ENCODE measurements at places on chromosomes 6 and 20.

- H3K36me3 ChIP-seq: no peaks in the 10 kb centered on the region
- H3K27ac ChIP-seq: no peak overlapping the region
- H3K4me3 ChIP-seq: no peak overlapping the region
- H3K27me3 ChIP-seq: no peaks in the 10 kb centered on the region
- no peaks in the 10 kb centered on the region for H3K4me1 ChIP-seq
Observed at GRCh38 chr20:33065785-33066184, 12.1 kb downstream of the BPIFB3 start.

DNA sequence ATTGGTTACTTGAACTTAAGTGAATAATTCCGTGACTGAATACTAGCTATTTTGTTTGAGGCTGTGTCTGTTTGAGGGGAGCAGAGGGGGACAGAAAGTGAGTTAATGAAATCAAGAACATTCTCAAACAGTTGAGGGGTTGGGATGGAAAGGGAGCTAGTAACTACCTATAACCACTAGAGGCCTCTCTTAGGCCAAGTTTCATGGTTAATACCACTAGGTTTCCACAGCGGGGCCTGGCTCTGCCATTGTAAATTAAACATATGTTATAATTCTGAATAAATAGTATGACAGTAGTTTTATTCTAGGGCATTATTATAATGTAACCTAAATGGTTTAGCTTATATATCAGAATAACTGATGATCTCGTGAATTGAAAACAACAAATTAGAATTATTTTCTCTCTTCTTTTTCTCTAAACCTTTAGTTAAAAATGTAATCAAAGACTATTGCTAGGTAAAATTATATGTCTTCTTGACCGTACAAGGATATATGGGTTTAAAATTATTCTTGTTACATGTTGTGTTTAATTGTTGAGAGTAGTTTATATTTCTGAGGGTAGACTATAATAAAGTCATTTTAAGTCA lies 108.1 kb downstream of the BCKDHB start:
- no peak overlapping the region for H3K27ac ChIP-seq
- no peaks in the 10 kb centered on the region for H3K27me3 ChIP-seq
- no peak overlapping the region for H3K4me3 ChIP-seq
- H3K4me1 ChIP-seq: no peaks in the 10 kb centered on the region

- no peak for DNase-seq
- H3K27ac ChIP-seq: no peak overlapping the region
- no peaks in the 10 kb centered on the region for H3K36me3 ChIP-seq
- H3K4me1 ChIP-seq: no peaks in the 10 kb centered on the region
- no peaks in the 10 kb centered on the region for H3K27me3 ChIP-seq
Observed at GRCh38 chr6:72792692-72793091, 170.8 kb downstream of the KCNQ5 start.

DNA sequence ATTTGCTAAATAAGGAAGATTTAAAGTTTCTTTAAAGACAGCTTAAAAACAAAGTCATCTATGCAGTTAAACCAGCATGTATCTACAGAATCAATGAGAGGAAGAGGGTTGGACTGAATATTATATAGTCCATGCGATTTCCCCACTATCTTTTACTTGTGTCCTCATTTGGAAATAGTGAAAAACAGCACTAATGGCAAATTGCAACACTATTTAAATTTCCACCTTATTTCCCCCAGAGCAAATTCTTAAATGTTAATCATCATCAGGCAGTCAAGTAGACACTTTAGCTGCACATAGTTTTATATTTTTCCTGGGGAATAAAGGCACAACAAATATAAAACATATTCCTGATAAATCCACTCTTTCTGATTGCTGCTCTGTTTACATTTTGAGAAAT lies 114.6 kb downstream of the LCA5 start:
- DNase-seq: no peak
- H3K4me3 ChIP-seq: no peak overlapping the region
- no peaks in the 10 kb centered on the region for H3K27me3 ChIP-seq
- peaks cover 12% of the 10 kb centered on the region for H3K4me1 ChIP-seq
- no peak overlapping the region for H3K27ac ChIP-seq

- H3K27ac ChIP-seq: no peak overlapping the region
- H3K4me3 ChIP-seq: no peak overlapping the region
- H3K4me1 ChIP-seq: peaks cover 4% of the 10 kb centered on the region
- no peak for DNase-seq
- H3K27me3 ChIP-seq: no peaks in the 10 kb centered on the region
- H3K36me3 ChIP-seq: no peaks in the 10 kb centered on the region
Observed at GRCh38 chr20:4060856-4061695, 45.7 kb upstream of the RNF24 start.

DNA sequence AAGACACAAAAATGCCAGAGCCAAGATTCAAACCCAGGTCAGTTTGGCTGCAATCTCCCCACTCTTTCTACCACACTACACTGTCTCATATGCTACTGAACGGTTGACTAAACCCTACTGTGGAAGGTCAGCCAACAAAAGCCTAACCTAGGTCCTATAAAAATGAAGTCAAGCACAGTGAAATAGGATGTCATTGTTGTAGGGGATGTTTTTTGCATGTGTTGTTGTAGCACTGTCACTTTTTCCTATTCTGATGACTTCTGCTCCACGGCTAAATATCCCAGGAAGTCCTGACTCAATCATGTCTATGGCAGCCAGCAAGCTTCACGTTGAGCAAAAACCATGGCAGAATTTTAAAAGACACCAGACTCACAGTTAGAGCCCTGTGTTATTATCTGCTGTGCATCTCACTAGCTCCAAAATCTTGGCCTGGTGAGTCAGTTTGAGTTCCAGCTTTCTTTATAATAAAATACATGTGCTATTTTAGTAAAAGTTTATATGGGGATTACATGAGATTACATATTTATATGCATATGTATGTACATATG lies 322.1 kb upstream of the NT5E start:
- H3K4me1 ChIP-seq: no peaks in the 10 kb centered on the region
- DNase-seq: no peak
- no peaks in the 10 kb centered on the region for H3K27me3 ChIP-seq
- no peak overlapping the region for H3K27ac ChIP-seq
- H3K4me3 ChIP-seq: no peak overlapping the region

DNA sequence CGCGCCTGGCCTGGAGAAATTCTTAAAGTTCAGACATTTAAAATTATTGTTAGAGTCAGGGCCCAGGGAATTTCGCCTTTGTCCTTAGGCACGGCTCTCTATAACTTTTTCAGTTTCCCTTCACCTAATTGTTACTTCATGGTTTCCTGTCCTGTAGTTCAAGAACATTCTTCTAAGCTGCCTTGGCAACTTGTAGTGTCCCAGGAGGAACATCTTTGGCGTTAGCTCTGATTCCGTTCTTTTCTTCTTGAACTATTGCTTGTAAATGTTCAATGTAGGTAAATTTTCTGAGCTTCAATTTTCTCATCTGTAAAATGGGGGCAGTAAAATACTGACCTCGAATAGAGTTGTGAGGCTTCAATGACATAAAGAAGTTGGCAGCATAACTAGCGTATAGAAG lies 41.8 kb downstream of the TIAM2 start:
- H3K27me3 ChIP-seq: no peaks in the 10 kb centered on the region
- H3K36me3 ChIP-seq: no peaks in the 10 kb centered on the region
- no peaks in the 10 kb centered on the region for H3K4me1 ChIP-seq
- H3K4me3 ChIP-seq: no peak overlapping the region

- H3K4me3 ChIP-seq: no peak overlapping the region
- H3K4me1 ChIP-seq: no peaks in the 10 kb centered on the region
- no peak overlapping the region for H3K27ac ChIP-seq
- no peak for DNase-seq
- no peaks in the 10 kb centered on the region for H3K36me3 ChIP-seq
Observed at GRCh38 chr6:142183351-142183750, 36.3 kb downstream of the VTA1 start.

DNA sequence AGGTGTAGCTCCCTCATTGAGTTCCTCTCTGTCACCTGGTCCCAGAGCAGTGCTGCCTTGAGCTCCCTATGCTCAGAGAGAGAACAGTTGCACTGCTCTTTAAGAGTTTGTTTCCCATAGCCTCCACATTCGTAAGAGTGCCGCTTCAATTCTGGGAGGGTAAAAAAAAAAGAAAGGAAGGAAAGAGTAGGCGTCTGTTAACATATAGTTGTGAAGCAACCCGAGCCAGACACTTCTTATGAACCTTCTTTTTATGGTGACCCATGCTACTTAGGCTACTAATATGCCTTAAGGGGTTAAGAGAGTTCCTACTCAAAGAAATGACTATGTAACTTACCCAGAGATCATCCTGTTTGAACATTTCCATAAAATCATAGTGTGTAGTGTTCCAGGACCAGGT lies 4.3 kb upstream of the ARG1 start:
- no peaks in the 10 kb centered on the region for H3K36me3 ChIP-seq
- no peak overlapping the region for H3K27ac ChIP-seq
- no peak for DNase-seq

GRCh38 chr20:63692436-63693082 lies 3.9 kb upstream of the TNFRSF6B start:
- no peaks in the 10 kb centered on the region for H3K4me1 ChIP-seq
- no peaks in the 10 kb centered on the region for H3K27me3 ChIP-seq
- H3K36me3 ChIP-seq: no peaks in the 10 kb centered on the region
- no peak overlapping the region for H3K27ac ChIP-seq

- no peaks in the 10 kb centered on the region for H3K4me1 ChIP-seq
- no peak overlapping the region for H3K4me3 ChIP-seq
- no peaks in the 10 kb centered on the region for H3K36me3 ChIP-seq
- H3K27ac ChIP-seq: no peak overlapping the region
- peak; percentile 40 for DNase-seq
Observed at GRCh38 chr6:161374971-161375873, 101.4 kb upstream of the AGPAT4 start.

- no peak for DNase-seq
- no peaks in the 10 kb centered on the region for H3K4me1 ChIP-seq
- no peak overlapping the region for H3K27ac ChIP-seq
- no peaks in the 10 kb centered on the region for H3K27me3 ChIP-seq
- H3K36me3 ChIP-seq: no peaks in the 10 kb centered on the region
- no peak overlapping the region for H3K4me3 ChIP-seq
Observed at GRCh38 chr6:44739181-44739580, 351.7 kb downstream of the CDC5L start.

DNA sequence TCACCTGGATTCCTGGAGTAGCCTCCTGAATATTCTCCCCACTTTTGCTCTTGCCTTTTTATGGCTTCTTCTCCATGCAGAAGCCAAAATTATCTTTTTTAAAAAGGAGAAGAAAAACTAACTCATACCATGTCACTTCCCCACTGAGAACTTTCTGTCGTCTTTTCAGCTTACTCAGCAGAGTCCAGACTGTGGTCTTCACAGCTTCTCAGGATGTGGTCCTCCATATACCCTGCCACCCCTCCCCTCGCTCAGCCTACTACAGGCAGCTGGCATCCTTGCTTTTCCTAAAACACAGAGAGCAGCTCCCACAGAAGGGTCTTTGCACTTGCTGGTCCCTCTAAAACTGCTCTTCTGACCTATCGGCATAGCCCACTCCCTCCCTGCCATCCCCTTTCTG lies 89.4 kb upstream of the ISM1 start:
- no peaks in the 10 kb centered on the region for H3K27me3 ChIP-seq
- no peaks in the 10 kb centered on the region for H3K36me3 ChIP-seq
- no peak for DNase-seq

DNA sequence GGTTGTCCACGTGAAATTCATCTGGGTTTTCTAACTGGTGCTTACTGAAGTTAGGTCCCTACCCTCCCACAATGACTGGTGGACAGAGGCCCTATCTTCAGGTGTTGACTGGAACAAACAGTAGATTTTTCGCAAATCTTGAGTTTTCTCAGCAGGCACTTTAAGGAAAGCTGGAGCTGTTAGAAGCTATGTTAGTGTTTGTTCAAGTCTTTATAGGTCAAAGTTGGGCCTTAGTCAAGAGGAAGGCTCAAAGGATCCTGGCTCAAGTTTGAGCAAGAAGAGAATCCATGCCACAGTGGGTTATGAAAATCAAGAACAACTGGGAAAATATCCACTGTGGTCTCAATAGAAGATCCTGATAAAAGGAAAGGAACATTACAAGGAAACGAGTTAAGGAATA lies 48.5 kb upstream of the ELOVL5 start:
- no peak for DNase-seq
- no peak overlapping the region for H3K27ac ChIP-seq
- no peak overlapping the region for H3K4me3 ChIP-seq
- no peaks in the 10 kb centered on the region for H3K27me3 ChIP-seq
- no peaks in the 10 kb centered on the region for H3K4me1 ChIP-seq

- H3K27me3 ChIP-seq: no peaks in the 10 kb centered on the region
- H3K4me1 ChIP-seq: peaks cover 18% of the 10 kb centered on the region
- no peak overlapping the region for H3K27ac ChIP-seq
- H3K36me3 ChIP-seq: no peaks in the 10 kb centered on the region
Observed at GRCh38 chr6:131003488-131004386, 59.3 kb downstream of the EPB41L2 start.

- DNase-seq: peak; percentile 78
- no peaks in the 10 kb centered on the region for H3K4me1 ChIP-seq
- H3K27me3 ChIP-seq: no peaks in the 10 kb centered on the region
- H3K4me3 ChIP-seq: peak overlapping the region; percentile 33
Observed at GRCh38 chr6:157954150-157955117, 27.2 kb upstream of the SYNJ2 start.

- no peaks in the 10 kb centered on the region for H3K4me1 ChIP-seq
- no peak overlapping the region for H3K27ac ChIP-seq
- H3K4me3 ChIP-seq: no peak overlapping the region
Observed at GRCh38 chr6:14951704-14952103, 294.2 kb upstream of the JARID2 start.

DNA sequence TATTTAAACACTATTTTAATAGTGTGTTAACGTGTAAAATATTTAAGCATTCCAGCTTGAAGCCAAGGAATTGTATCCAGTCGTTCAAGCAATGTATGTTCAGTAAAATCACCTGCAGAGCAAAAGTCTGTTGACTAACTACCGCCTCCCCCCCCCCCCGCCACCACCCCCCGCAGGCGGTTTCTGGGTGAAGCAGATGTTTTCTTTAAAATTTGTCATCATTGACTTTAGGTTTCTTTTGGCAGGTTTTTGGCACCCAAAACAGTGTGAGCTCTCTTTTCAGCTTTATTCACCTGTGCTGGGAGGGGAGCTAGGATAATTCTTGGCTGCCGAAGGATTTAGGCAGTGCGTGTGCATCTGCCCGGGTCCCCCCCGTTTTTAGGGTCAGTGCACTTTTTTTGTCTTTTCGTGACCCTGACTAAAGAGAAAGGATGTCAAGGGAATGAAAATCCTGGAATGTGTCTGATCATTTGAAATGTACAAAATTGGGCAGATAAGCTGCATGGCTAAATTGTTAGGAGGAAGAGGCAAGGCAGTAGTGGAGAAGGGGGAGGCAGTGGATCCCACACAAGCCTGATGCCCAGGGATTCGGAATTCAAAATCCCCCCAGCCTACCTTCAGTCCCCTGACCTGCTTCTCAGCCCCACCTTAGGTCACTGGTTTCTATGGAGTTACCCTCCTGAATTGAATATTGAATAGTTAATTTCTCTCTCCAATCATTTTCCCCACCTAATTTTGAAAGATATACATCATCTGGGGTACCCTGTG lies 1.1 kb downstream of the EDN1 start:
- H3K27ac ChIP-seq: no peak overlapping the region
- no peak for DNase-seq
- peak overlapping the region; percentile 13 for H3K4me3 ChIP-seq
- no peaks in the 10 kb centered on the region for H3K36me3 ChIP-seq
- peaks cover 15% of the 10 kb centered on the region for H3K4me1 ChIP-seq

Data from pancreas (tissue), 10 donors.